ENCODE measurements at places on chromosomes 16 and 17. TPM values are rescaled to one million over a fixed set of nuclear protein-coding genes. Genes with fewer than 3 reads are reported as not detected.
A peak's percentile ranks its signal among the peaks of the same experiment; 100 is the strongest.

- H3K27ac ChIP-seq, result peak overlapping the region; percentile 29
- no peaks in the 10 kb centered on the region for H3K27me3 ChIP-seq
- no peak overlapping the region for H3K4me3 ChIP-seq
- H3K36me3 ChIP-seq, result peaks cover 57% of the 10 kb centered on the region
- no peak for DNase-seq
Measured at GRCh38 chr17:81556863-81557262, 4.7 kb upstream of the FAAP100 start.

- no peak overlapping the region for H3K4me3 ChIP-seq
- no peak overlapping the region for H3K27ac ChIP-seq
- H3K4me1 ChIP-seq, result no peaks in the 10 kb centered on the region
- DNase-seq, result no peak
- H3K27me3 ChIP-seq, result no peaks in the 10 kb centered on the region
- H3K36me3 ChIP-seq, result no peaks in the 10 kb centered on the region
Measured at GRCh38 chr17:5789528-5789927, 205.2 kb upstream of the NLRP1 start.

DNA sequence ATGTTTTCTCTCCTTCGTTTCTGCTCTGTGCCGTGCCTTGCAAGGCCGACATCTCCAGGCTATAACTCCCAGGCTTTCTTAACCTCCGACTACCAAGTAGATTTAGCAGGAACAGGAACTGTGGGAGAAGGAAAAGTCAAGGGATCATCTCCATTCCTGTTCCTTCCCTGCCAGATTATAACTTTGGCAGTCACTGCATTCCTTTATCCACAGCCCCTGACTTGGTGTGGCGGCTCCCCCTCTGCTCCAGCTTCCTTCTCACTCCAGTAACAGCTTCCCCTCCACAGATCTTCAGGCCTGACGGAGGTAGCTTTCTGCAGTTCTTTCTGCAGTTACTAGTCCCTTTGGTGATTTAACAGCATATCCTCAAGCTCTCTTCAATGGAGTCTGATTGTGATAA, 234.6 kb upstream of the MON1B start:
- no peak overlapping the region for H3K27ac ChIP-seq
- no peak overlapping the region for H3K4me3 ChIP-seq
- no peaks in the 10 kb centered on the region for H3K27me3 ChIP-seq

GRCh38 chr17:16973760-16974540, 2.0 kb upstream of the TNFRSF13B start:
- H3K4me3 ChIP-seq, result no peak overlapping the region
- DNase-seq, result no peak
- no peaks in the 10 kb centered on the region for H3K4me1 ChIP-seq
- no peaks in the 10 kb centered on the region for H3K36me3 ChIP-seq

GRCh38 chr16:68710211-68710610, 26.9 kb upstream of the CDH1 start:
- H3K4me1 ChIP-seq, result peaks cover 9% of the 10 kb centered on the region
- no peak for DNase-seq
- no peak overlapping the region for H3K27ac ChIP-seq
- H3K27me3 ChIP-seq, result peaks cover 10% of the 10 kb centered on the region
- H3K4me3 ChIP-seq, result no peak overlapping the region
- H3K36me3 ChIP-seq, result no peaks in the 10 kb centered on the region

DNA sequence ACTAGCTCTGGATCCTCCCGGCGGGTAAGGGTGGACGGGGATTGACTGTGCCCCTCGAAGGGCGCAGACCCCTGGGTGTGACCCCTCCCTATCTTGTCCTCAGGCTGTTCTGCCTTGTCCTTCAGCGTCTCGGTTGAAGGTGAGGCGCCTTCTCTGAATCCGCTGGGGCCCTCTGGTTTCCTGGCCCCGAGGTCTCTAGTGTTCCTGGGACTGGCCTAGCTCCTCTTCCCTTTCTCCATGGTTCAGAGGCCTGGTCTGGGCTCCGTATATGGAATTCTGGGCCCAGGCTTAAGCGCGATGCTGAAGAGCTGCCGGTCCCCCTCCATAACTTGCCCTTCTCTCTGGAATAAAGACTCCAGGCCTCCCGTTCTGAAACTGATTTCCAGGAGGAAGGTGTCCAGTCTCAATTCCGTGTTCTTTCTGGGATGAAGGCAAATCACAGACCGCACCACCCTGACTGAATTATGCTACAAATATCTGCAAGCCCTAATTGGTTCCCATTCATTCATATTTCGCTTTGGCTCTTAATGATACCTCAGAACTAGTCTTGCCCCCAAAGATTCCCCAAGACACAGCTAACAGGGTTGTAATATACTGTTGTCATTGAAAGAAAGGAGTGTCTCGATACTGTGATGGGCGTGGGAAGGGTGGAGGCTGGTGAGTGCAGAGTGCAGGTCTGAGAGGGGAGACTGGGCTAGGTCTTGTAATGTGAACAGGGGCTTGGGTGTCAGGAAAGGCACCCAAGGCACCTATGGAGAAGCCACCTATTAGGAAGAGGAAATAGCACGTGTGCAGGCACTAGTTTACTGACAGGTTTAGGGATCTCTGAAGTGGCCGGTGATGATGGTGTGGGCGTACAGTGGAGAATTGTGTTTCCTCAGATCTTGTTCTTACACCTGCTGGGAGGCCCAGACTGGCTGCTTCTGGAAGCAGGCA, 851 bp downstream of the EDC4 start:
- no peaks in the 10 kb centered on the region for H3K27me3 ChIP-seq
- H3K4me3 ChIP-seq, result peak overlapping the region; percentile 85
- peaks cover 21% of the 10 kb centered on the region for H3K4me1 ChIP-seq
- peak; percentile 34 for DNase-seq
- peaks cover 79% of the 10 kb centered on the region for H3K36me3 ChIP-seq
- H3K27ac ChIP-seq, result peak overlapping the region; percentile 83

GRCh38 chr17:39576187-39576586, 31.5 kb downstream of the NEUROD2 start:
- peaks cover 12% of the 10 kb centered on the region for H3K4me1 ChIP-seq
- H3K36me3 ChIP-seq, result no peaks in the 10 kb centered on the region
- DNase-seq, result no peak
- H3K27me3 ChIP-seq, result peaks cover 17% of the 10 kb centered on the region
- no peak overlapping the region for H3K4me3 ChIP-seq

GRCh38 chr17:38533866-38534497, 71.8 kb downstream of the SRCIN1 start:
- H3K27ac ChIP-seq, result no peak overlapping the region
- no peaks in the 10 kb centered on the region for H3K36me3 ChIP-seq
- peaks cover 55% of the 10 kb centered on the region for H3K27me3 ChIP-seq

GRCh38 chr16:55324285-55325079, 479 bp downstream of the IRX6 start:
- peaks cover 4% of the 10 kb centered on the region for H3K27me3 ChIP-seq
- no peaks in the 10 kb centered on the region for H3K4me1 ChIP-seq
- no peaks in the 10 kb centered on the region for H3K36me3 ChIP-seq
- no peak overlapping the region for H3K27ac ChIP-seq
- DNase-seq, result no peak
- H3K4me3 ChIP-seq, result no peak overlapping the region

- no peak for DNase-seq
- no peaks in the 10 kb centered on the region for H3K36me3 ChIP-seq
- H3K4me3 ChIP-seq, result no peak overlapping the region
- no peaks in the 10 kb centered on the region for H3K4me1 ChIP-seq
- H3K27me3 ChIP-seq, result no peaks in the 10 kb centered on the region
- H3K27ac ChIP-seq, result no peak overlapping the region
Measured at GRCh38 chr16:65392806-65393565, 271.1 kb upstream of the CDH11 start.

- H3K27ac ChIP-seq, result no peak within 1 kb of the TSS
- H3K4me3 ChIP-seq, result no peak within 1 kb of the TSS
- no peaks in the 10 kb centered on the region for H3K4me1 ChIP-seq
- no peak for DNase-seq
- no peaks in the 10 kb centered on the region for H3K36me3 ChIP-seq
Measured at GRCh38 chr16:75206749-75207451, at the start of gene CTRB2. Gene CTRB2, minus strand, starts transcription at chr16:75207161. Its CDS starts 20 bp downstream, at chr16:75207141.

- H3K27ac ChIP-seq, result no peak overlapping the region
- no peak overlapping the region for H3K4me3 ChIP-seq
- H3K27me3 ChIP-seq, result no peaks in the 10 kb centered on the region
- no peaks in the 10 kb centered on the region for H3K36me3 ChIP-seq
- no peaks in the 10 kb centered on the region for H3K4me1 ChIP-seq
- DNase-seq, result no peak
Measured at GRCh38 chr16:55133654-55134053, 190.3 kb upstream of the IRX6 start.

- DNase-seq, result no peak
- H3K4me3 ChIP-seq, result no peak overlapping the region
- H3K36me3 ChIP-seq, result no peaks in the 10 kb centered on the region
- H3K27me3 ChIP-seq, result peaks cover 20% of the 10 kb centered on the region
Measured at GRCh38 chr16:49594685-49595498, 221.3 kb downstream of the C16orf78 start.

DNA sequence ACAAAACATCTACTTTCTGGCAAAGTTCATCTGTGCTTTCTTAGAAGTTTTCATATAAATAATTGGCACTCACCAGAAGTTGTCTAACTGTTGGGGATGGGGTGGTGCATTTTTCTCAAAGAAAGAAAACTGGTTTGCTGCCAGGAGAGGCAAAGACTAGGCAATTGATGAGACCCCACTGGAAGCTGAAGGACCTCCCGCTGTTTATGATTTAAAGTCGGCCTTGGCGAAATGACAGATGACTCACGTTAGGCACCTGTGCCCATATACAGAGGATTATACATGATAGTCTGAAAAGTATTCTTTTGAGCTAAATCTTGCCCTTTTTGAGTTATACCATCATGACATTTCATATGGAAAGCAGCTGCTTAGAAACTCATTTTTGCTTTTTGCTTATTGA, 193.0 kb upstream of the ZFHX3 start:
- no peaks in the 10 kb centered on the region for H3K27me3 ChIP-seq
- H3K4me3 ChIP-seq, result no peak overlapping the region
- H3K36me3 ChIP-seq, result no peaks in the 10 kb centered on the region
- no peak for DNase-seq
- no peak overlapping the region for H3K27ac ChIP-seq

GRCh38 chr16:51418258-51418657, 267.2 kb upstream of the SALL1 start:
- no peaks in the 10 kb centered on the region for H3K36me3 ChIP-seq
- no peak for DNase-seq
- H3K4me1 ChIP-seq, result no peaks in the 10 kb centered on the region
- H3K27me3 ChIP-seq, result no peaks in the 10 kb centered on the region
- no peak overlapping the region for H3K4me3 ChIP-seq

GRCh38 chr17:5866978-5867377, 203.2 kb upstream of the WSCD1 start:
- no peaks in the 10 kb centered on the region for H3K4me1 ChIP-seq
- no peak for DNase-seq
- H3K27me3 ChIP-seq, result no peaks in the 10 kb centered on the region

- no peak for DNase-seq
- peaks cover 42% of the 10 kb centered on the region for H3K4me1 ChIP-seq
- H3K36me3 ChIP-seq, result no peaks in the 10 kb centered on the region
- H3K27ac ChIP-seq, result no peak overlapping the region
- H3K4me3 ChIP-seq, result no peak overlapping the region
Measured at GRCh38 chr16:85360323-85361277, 248.3 kb upstream of the CIBAR2 start.

- H3K27ac ChIP-seq, result no peak overlapping the region
- H3K27me3 ChIP-seq, result peaks cover 13% of the 10 kb centered on the region
- H3K4me3 ChIP-seq, result no peak overlapping the region
- H3K4me1 ChIP-seq, result no peaks in the 10 kb centered on the region
Measured at GRCh38 chr16:80652441-80652840, 111.6 kb downstream of the DYNLRB2 start.

DNA sequence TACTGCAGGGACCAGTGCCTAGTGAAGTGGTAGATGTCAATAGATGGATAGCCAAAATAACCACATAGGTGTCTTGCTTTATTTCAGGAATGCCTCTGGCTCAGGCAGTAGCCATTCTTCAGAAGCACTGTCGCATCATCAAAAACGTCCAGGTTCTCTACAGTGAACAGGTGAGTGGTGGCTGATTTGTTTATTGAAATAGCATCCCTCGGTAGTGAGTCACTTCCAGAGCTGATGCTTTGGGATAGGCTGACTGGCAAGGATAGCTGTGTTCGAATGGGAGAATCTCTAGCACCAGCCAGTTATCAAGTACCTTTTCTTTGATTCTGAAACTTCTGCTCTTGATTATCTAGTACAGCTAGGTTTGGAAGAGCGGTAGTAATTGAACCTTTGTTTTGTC, 10.3 kb downstream of the PHAF1 start:
- H3K27ac ChIP-seq, result no peak overlapping the region
- H3K4me3 ChIP-seq, result no peak overlapping the region
- peaks cover 61% of the 10 kb centered on the region for H3K36me3 ChIP-seq
- H3K4me1 ChIP-seq, result no peaks in the 10 kb centered on the region

PSKH1 gene
- total RNA-seq, result 20.9 TPM

TMC7 gene
- 1.5 TPM for total RNA-seq

TBC1D26 gene
- not detected for total RNA-seq

CCL8 gene
- total RNA-seq, result not detected

VTN gene
- 2.3 TPM for total RNA-seq

TLCD3A gene
- total RNA-seq, result 9.3 TPM

Measured in K562 (cell line).